ENCODE measurements at places on chromosomes 12 and 14.

GRCh38 chr14:24392325-24393091 lies 6.3 kb upstream of the NYNRIN start:
- no peak for DNase-seq

- DNase-seq = peak; percentile 79
Observed at GRCh38 chr14:77862154-77862786, 62.4 kb downstream of the ADCK1 start.

DNA sequence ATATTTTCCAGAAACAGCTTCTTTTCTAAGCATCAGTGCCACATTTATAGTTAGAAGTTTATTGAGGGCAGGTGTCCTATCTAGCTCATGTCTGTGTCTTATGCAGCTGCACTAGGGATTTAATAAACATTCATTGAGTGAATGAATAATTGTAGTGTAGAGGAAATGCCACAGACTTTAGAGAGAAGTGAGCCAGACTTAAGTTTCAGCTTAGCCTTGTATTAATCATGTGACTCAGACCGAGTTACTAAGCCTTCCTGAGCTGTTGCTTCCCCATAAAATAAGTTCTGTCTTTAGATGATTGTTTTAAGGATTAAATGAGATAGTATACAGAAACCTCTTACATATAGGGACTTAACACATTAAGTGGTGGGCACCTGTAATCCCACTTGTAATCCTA lies 236.1 kb upstream of the DDHD1 start:
- no peak for DNase-seq

GRCh38 chr12:122875590-122876220 lies 20.2 kb downstream of the VPS37B start:
- no peak for DNase-seq

DNA sequence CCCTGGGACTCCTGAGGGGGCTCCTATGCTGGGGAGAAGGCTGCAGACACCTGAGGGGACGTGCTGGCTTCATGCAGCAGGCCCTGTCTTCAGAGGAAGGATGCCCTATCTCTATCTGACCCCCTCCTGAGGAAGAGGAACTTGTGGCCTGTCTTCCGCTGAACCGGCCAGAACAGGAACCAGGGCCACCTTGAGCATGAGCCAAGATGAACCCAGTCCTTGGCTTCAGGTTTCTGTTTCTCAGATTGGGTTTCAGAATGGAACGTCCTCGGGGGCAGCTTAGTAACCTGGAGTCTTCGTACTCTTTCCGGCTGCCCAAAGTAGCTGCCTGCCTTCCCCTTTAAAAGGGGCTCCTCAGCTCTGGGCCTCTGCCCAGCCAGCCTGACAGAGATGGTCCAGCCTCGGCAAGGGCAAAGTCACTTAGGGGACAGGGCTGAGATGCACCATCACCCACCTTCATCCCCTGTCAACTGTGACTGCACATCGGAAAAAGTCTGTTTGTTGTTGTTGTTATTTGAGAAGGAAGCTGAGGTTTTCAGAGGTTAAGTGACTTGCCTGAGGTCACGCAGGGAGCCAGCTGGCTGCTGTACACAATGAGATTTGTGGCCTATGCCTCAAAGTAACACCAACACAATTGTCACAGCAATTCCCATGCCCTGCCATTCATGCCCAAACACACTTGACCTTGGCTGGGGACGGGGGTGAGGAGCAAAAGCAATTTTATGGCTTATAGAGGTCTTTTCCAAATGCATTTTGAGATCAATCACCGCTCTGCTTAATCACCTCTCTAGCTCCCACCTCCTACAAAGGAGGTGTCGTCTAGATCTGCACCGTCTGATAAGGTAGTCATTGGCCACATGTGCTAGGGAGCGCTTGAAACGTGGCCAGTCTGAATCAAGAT lies 13.4 kb downstream of the ASB2 start:
- DNase-seq = peak; percentile 85

DNA sequence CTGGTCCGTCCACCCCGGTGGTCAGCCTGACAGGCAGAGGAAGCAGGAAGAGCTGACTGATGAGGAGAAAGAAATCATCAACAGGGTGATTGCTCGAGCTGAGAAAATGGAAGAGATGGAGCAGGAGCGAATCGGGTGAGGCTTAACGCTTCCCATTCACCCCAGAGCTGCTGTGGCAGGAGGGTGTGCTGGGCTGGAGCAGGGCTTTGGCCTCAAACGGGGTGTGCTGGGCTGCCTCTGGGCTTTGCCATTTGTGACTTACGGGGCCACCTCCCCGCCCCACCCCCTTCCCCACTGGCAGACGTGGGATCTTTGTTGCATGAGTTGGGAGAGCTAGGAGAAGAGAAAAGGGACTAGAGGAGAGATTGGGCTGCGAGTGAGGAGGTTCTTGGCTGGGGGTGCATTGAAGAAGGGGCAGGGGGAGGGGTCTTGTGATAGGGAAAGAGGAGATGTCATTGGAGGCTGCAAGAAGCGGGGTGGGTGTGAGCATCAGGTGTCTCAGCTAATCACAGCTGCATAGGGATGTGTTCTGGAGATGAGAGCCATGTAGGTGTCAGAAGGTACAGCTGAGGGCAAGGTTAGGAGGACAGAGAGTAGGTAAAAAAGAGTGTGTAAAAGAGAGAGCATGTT lies 56.3 kb downstream of the RPH3A start:
- DNase-seq = no peak

- DNase-seq = no peak
Observed at GRCh38 chr12:132108211-132108832, 35.8 kb downstream of the DDX51 start.

DNA sequence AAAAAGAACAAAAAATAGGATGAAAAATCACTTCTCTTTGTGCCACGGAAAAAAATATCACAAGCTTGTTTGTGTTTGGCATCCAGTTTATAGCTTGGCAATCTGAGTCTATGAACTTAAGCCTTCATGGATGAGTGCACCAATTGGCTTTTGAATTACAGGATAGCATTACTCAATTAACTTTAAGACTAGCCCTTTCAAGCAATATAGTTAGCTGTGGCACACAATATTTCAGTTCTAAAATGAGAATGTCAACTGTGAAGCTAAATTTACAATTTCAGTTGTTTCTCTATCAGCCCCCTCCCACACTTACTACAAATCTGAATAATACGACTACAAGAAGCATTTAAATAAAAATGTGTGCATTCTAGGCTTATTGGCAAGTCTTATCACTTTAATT lies 8.3 kb downstream of the RERG start:
- DNase-seq = no peak

DNA sequence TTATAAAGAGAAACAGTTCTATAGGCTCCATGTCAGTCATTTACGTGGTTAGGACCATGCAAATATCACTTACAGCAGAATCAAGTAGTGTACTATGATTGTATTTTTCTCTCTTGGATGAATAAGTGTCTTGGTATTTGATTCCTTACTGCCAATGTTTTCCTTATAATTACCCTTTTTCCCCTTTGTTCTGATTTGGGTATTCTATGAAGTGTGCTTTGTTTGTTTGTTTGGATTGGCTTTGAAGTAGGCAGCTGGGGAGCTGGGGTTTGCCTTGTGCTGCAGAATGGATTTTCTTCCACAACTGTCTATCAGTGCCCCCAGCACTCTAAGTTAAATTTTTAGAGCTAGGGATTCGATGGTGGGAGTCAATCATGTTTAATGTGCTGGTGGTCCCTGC lies 12.4 kb downstream of the TMEM120B start:
- DNase-seq = no peak

DNA sequence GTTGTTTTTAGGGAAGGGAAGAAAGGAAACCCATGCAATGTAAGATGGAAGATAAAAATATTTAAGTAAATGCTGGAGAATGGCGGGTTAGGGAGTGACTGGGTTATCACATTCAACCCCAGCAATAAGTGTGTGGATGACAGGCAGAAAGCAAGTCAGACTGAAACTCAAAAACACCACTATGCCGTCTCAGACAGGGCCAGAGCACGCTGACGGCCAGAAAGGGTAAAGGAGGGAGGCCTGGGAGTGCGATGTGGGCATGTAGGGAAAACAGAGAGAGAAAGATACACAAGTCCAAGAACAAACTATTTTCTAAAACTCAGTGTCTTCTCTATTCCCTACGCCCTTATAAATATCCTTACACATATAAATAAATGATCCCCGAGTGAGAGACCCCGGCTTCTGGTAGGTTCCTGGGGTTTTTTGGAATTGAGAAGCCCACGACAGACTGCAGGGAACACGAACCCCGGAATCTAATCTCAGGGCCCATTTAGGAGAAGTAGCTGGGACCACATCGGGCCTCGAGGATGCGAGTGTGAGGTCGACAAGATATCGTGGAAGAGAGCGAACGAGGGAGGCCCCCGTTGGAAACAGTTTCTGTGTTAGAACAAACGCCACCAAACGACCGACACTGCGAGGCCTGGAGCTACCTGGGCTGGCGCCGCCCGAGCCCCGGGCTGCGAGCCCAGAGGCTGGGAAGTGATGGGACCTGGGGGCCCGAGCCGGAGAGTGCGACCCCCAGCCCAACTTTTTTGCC lies 735 bp upstream of the OTX2 start:
- DNase-seq = no peak

DNA sequence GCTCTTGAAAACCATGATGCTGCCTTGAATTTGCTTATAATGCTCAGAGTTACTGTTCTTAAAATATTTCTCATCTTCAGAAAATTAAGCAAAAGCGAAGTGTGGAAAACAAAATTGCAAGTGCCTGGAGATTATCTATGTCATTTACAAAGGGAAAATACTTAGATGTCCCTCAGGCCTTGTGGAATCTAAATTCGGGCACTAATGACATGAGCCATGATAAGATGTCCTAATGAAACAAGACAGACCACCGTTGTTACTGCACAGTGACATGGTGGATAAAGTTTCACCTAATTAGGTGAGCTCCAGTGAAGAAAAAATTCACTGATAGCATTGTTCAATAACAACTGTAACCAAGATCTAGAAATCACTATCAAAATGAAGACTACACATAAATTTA lies 30.4 kb downstream of the PPP1R13B start:
- no peak for DNase-seq

GRCh38 chr14:56137453-56137807 lies 19.2 kb downstream of the PELI2 start:
- no peak for DNase-seq
